ENCODE measurements at places on chromosomes 2 and 18.

DNA sequence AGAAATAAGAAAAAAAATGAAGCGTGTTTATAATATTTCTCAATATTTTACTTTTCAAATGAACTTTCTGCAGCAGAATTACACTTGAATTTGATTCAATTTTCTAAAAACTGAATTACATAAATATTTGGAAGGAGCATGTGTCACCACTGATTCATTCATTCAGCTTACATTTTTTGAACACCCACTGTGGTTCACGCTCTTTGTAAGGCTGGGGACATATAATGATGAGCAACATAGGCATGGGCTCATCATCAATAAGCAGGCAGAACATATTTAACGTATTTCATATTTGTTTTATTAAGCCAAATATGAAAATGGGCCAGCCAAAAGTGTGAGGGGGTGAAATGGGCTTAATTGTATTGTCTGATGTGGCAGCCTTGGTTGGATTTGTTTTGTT lies 209.1 kb downstream of the CTNNA2 start:
- no peak for DNase-seq

DNA sequence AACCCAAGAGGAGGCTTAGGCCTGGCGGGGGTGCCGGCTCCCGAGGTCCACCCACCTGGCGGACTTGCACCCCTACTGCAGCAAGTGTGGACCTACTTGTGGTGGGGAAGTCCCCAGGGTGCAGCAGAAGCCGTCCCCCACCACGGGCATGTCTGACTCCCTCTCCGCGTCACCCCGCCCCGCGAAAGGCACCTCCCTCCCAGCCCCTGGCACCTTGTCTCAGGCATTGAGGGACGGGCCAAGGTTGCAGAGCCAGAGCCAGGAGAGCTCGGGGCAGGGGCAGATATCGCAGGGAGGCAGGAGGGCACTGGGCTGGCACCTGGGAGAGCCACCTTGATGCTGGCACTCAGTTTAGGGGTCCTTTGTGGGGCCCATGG lies 19.0 kb downstream of the CROCC2 start:
- no peak for DNase-seq

GRCh38 chr2:191670787-191671186 lies 7.1 kb upstream of the NABP1 start:
- no peak for DNase-seq

- no peak for DNase-seq
These were observed 47.0 kb upstream of the MSH6 start for GRCh38 chr2:47735912-47736311.

- no peak for DNase-seq
These were observed 87.9 kb upstream of the ETAA1 start for GRCh38 chr2:67309281-67309680.

DNA sequence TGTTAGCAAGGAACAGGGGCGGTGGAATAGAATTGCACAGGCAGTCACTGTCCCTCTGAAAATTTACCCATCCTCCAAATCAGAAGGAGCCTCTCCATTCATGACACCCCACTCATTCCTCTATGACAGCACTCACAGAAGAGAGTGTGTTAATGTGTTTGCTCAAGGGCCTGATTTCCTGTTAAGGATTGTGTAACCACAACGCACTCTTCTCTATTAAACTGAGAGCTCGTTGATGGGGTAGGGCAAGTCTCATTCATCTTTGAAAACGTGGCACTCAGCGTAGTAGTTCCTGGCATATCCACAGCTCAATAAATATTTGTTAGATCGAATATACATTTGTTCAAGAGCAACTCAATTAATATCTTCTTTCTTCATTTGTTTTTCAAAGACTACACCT lies 106.4 kb downstream of the VAPA start:
- no peak for DNase-seq

DNA sequence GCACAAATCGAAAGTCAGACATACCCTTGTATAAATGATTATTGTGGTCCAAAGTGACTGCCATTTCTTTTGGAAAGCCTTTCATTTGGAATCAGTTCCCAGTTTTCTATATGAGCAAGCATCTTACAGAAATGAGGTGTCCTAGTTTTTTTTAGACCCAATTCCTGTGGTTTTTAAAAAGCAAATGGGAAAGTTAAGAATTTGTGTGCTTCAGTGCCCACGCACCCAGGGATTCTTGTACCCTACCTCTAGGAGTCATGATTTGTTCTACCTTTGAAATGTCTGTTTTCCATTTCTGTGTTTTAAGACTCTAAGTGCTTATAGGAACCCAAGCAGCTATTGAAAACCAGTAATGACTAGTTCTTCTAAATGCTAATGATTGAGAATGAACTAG lies 218.1 kb downstream of the CAMKMT start:
- no peak for DNase-seq

GRCh38 chr2:138180692-138181386 lies 216.6 kb downstream of the HNMT start:
- no peak for DNase-seq

DNA sequence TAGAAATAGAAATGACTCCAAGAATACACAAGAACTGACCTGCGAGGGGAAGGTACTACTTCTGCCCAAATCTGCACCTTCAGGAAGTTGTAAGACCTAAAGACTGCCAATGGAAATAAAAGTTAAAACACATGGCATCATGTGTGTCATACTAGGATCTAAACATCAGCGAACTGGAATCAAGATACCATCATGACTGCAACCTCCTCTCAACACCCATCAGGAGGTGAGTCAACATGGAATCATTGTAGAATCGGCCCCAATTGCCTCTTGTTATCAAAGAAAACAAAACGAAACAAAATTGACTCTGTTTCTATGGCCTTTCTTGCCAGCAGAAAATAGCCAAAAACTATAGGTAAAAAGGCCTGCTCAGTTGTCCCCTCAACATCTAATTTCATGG lies 15.1 kb downstream of the RDH14 start:
- DNase-seq: no peak

GRCh38 chr2:236557306-236558030 lies 12.2 kb upstream of the ACKR3 start:
- DNase-seq: no peak

- no peak for DNase-seq
These were observed 687.6 kb upstream of the HS6ST1 start for GRCh38 chr2:129006135-129006886.

DNA sequence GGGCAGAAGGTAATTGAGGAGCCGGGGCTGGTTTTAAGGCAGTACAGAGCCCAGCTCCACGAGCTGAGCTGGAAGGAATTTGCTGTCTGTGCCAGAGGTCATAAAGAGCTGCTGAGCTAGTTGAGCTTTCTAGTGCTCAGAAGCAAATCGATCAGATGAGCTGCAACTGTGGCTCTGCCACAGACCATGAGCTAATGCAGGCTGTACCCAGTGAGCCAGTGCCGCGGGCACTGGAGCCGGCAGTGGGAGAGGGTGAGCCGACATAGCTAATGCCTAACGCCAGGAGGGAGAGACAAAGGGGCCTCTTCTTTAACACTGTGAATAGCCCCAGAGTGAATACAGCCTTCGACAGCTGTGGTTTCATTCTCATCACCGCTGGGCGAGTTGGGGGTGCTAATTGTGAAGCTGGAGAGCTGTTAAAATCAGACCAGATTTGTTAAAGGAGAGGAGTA lies 410.1 kb upstream of the TCF4 start:
- peak; percentile 94 for DNase-seq

- no peak for DNase-seq
These were observed 47.7 kb upstream of the SMIM21 start for GRCh38 chr18:75475228-75475627.

- DNase-seq: peak; percentile 63
These were observed 41.4 kb upstream of the MAPRE2 start for GRCh38 chr18:34999756-35000289.

GRCh38 chr18:4125627-4126230 lies 329.4 kb downstream of the DLGAP1 start:
- DNase-seq: no peak

- no peak for DNase-seq
These were observed 40.5 kb downstream of the ABCG8 start for GRCh38 chr2:43879261-43879660.

DNA sequence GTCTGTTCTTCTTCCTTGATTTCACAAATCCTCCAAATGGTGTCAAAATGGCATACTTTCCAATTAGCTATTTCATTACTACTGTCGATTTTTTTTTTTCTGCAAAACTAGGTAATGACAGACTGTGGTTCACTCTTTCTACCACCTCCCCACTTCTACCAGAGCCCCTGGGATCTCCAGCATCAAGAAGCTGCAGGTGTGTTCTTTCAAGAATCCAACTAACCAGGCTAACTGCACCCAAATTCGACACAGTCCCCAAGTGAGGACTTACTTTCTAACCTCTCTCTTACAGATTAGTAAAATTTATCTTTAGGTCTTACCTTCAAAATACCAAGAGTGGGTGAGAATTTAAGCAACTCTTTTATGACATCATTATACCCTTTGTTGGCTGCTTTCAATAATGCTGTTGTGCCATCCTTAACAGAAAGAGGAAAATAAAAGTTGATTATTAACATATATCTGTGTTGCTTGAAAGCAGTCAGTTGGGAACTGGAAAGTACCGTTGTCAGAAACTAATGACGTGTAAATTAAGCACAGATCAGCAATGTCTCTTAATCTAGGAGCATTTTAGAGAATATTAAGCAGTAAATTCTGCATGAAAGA lies 31.2 kb upstream of the NPC1 start:
- DNase-seq: no peak

DNA sequence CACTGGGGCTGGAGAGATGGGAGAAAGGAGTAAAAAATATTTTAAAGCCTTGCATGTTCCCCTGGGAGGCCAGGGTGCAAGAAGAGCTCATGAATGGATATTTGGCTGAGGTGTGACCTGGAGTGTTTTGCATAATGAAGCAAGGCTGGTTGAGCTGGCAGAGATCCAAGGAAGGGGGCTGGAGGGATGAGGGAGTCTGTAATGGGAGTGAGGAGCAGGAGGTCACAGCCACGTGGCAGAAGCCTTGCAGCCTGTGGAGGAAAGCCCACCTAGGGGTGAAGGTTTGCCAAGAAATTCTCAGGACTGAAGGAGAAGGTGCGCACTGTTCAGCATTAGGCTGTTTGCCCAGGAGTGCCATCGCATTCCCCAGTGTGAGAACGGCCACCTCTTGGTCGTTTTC lies 40.3 kb upstream of the ATP8B1 start:
- DNase-seq: no peak

- DNase-seq: no peak
These were observed 12.1 kb downstream of the PTMA start for GRCh38 chr2:231720292-231720986.

DNA sequence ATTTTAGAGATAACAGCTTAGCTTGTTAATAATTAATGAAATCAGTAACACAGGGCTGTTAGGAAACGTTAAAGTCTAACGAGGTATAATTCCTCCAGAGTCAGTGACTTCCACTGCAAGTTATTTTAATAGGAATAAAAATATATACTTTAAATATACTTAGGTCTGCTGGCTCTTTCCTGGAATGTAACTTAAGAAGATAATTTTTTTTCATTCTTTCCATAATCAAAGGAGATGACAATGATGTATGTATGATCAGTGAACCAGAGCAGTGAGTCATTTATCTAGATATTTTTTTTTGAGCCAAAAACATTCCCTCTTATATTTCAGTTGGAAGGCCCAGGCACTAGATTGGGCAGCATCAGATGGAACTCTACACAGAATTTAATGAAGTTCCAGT lies 104.2 kb upstream of the LYPD1 start:
- no peak for DNase-seq

GRCh38 chr2:69013142-69013839 lies at the start of gene ANTXR1:
Gene ANTXR1 (plus strand): TSS chr2:69013179. CDS start chr2:69013500, 321 bp downstream.
- no peak for DNase-seq

DNA sequence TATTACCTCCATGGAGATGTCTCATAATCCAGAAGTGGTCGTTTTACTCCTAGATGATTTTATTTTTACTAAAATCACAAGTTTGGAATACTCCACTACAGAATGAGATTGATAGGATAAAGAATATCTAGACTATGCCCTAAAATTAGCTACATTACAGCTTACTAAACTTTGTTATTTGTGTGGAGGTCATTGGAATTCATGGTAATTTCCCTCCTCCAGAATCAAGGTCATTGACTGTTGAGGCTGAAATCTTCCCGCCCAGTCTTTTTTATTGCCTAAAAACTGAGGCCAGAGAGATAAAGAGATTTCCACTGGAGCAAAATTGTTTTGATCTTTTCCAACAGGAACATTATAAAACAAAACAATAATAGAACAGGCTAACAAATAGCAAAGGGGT lies 35.0 kb downstream of the ITGB6 start:
- no peak for DNase-seq

DNA sequence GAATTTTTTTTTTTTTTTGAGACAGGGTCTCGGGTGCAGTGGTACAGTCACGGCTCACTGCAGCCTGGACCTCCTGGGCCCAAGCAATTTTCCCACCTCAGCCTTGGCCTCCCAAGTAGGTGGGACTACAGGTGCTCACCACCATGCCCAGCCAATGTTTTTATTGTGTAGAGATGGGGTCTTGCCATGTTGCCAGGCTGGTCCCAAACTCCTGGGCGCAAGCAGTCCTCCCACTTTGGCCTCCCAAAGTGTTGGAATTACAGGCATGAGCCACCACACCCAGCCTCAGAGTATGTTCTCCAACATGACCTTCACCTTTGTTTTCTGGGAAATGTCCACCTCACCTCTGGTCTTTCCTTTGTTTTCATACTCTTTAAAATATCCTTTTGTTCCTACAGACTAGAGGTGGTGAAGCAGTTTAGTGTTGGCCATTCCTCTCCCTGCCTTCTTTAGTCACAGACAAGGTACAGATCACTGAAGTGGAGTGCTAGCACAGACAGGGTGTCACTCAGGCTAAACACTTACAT lies 19.5 kb upstream of the MOCOS start:
- DNase-seq: no peak

DNA sequence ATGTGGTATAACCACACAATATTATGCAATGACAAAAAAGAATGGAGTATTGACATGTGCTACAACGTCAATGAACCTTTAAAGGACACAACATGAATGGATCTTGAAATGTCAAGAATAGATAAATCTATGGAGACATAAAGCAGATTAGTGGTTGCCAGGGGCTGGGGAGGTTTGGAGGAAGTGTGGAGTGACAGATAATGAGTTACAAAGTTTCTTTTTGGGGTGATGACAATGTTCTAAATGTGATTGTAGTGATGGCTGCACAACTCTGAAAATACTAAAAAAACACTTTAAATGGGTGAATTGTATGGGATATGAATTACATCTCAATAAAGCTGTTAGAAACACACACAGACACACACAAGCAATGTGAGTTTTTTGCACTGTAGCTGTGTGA lies 37.4 kb upstream of the C1D start:
- DNase-seq: no peak

GRCh38 chr18:66222174-66222573 lies 381.7 kb downstream of the CDH19 start:
- no peak for DNase-seq

DNA sequence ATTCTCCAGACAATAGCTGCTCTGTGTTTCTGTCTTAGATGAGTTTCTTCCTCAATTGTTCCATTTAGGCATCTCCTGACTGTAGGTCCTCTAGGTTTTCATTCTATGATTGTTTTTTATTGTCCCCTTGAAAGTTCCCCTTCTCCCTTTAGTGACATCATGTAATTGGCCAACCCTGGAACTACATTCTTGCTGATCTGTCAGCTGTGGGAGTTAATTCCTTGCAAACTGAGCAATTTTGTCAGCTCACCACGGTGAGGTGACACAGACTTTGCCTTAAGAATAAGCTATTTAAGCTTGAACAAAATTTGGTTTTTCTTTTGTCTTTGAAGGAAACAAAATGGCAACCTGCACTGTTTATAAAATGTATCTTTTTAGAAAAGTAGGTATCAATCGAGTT lies 95.9 kb downstream of the TXNL1 start:
- DNase-seq: no peak

- no peak for DNase-seq
These were observed at the start of gene CRYGC for GRCh38 chr2:208129744-208130711. Gene CRYGC (minus strand): TSS chr2:208129828. CDS start chr2:208129792, 36 bp downstream.

- peak; percentile 84 for DNase-seq
These were observed 1.4 kb downstream of the CYRIA start for GRCh38 chr2:16664052-16664731.

Data from pons (tissue), 1 donor.